NCI-H526 (cell line): ENCODE measurements at places on chromosomes 1 and 21.

DNA sequence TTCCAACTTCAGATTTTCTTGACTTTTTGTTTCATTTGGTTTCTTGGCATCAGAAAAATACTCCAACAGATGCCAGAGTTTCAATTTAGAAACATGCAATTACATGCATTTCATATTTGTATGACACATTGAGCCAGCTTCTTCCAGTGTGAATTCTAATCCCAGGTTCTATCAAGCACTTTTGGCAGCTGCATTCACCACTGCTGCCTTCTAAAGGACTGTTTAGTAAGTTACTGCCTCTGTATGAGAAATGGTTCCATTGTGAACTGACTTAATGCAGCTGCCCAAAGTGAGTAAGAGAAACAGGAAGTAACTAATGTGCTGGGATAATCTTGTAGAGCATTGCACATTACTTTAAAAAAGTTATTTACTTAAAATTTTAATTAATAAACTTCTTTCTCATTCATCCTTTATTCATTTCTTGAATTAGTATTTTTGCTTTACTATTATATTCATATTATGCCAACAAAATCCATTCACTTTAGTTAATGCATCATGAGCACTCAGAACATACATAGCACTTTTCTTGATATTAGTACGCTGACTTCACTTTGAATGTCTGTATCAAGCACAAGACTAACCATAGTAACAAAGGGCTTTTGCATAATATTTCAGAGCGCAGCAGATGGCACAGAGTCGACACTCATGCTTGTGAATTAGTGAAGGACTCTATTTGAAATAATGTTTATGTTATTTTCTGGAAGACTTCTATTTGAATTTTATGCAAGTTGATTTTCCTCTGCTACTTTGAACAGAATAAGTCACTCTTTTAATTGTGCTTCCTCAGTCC, 9.8 kb downstream of the RGS18 start:
- no peak for DNase-seq

GRCh38 chr1:97913506-97914139, 7.2 kb downstream of the DPYD start:
- no peak for DNase-seq

- no peak for DNase-seq
These were observed 84.0 kb downstream of the RERE start for GRCh38 chr1:8733484-8733883.

- DNase-seq, result no peak
These were observed 145.9 kb downstream of the RYR2 start for GRCh38 chr1:237187842-237188241.

- no peak for DNase-seq
These were observed 3.3 kb downstream of the RGS16 start for GRCh38 chr1:182600745-182601415.

- no peak for DNase-seq
These were observed 63.5 kb downstream of the MAP3K7CL start for GRCh38 chr21:29193901-29194300.

- DNase-seq, result no peak
These were observed 6.0 kb downstream of the HUNK start for GRCh38 chr21:31878831-31879230.

DNA sequence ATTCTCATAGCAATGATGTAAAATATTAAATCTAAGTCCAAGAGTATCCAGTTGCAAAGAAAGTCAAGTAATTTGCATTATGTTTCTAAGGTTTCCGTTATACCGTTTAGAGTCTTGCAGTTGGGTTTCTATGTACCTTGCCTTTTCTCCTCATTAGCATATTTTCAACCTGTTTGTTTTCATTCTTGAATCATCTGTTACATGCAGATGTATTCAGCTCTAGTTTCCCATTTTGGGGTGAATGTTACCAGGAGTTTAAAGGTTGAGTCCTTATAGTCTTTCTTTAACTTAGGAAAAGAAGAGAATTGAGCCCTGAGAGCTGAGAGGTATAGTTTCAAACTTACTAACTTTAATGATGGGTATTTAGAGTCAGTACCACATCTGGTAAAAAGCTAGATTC, 139.9 kb downstream of the NFIA start:
- peak; percentile 17 for DNase-seq

DNA sequence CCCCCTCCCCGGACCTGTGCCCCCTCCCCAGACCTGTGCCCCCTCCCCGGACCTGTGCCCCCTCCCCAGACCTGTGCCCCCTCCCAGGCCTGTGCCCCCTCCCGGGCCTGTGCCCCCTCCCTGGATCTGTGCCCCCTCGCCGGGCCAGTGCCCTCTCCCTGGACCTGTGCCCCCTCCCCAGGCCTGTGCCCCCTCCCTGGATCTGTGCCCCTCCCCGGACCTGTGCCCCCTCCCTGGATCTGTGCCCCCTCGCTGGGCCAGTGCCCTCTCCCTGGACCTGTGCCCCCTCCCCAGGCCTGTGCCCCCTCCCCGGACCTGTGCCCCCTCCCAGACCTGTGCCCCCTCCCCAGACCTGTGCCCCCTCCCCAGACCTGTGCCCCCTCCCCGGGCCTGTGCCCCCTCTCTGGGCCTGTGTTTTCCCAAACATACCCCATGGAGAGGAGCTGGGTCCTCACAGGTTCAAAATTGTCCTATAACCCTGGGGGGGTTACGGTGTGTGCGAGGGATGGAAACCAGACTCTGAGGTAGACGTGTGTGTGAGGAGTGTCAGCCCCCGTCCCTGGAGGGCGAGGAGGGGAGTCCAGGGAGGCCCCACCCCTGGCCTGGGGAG, 47.6 kb upstream of the POFUT2 start:
- no peak for DNase-seq

GRCh38 chr1:93542398-93542797, 94.5 kb downstream of the FNBP1L start:
- DNase-seq, result no peak

- DNase-seq, result no peak
These were observed 123.1 kb upstream of the KCNJ6 start for GRCh38 chr21:38039369-38039768.

DNA sequence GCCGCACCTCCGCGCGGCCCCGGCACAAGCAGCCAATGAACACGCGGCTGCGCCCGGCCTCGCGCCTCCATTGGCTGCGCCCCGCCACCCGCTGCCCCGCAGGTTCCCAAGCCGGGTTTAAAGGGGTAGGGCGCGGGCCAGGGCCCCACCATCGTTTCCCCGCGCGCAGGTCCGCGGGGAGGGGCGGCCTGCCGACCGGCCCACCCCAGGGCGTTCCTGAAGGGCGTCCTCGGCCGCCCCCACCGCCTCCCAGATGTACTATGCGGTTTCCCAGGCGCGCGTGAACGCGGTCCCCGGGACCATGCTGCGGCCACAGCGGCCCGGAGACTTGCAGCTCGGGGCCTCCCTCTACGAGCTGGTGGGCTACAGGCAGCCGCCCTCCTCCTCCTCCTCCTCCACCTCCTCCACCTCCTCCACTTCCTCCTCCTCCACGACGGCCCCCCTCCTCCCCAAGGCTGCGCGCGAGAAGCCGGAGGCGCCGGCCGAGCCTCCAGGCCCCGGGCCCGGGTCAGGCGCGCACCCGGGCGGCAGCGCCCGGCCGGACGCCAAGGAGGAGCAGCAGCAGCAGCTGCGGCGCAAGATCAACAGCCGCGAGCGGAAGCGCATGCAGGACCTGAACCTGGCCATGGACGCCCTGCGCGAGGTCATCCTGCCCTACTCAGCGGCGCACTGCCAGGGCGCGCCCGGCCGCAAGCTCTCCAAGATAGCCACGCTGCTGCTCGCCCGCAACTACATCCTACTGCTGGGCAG, at the start of gene OLIG1:
Gene OLIG1, plus strand, starts transcription at position 148 of the 750 bp plus-strand sequence. Its CDS starts 106 bp downstream, at position 254.
- peak; percentile 67 for DNase-seq

DNA sequence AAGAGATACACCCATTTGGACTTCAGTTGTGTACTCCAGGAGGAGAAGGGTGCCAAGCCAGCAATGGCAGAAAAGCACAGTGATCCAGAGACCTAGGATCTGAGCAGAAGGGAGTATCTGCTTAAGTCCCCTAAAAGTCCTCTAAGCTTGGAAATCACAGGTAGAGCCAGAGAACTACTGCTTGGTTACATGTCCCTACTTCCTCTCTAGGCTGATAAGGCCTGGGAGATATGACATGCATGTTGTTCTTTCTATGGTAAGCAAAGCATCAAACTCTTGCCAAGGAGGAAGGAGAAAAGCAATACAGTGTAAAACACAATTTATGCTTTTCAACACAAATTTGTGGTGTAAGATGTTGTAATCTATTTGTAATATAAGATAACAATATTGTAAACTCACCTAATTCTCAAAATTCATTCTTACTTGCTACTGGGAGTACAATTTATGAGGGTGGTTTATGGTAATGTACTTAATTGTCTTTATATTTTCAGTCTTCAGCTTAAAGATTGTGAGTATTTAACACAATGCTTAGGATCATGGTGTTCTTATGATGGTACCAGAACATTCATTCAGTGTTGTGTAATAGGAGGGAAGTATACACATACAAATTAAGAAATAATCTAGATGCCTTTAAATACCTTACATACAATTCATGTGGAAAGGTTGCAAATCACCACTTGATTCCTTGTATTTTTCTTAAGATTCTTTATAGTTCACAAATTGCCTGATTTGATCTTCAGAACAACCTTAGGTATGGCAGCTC, 49.1 kb upstream of the GNG12 start:
- DNase-seq, result no peak

DNA sequence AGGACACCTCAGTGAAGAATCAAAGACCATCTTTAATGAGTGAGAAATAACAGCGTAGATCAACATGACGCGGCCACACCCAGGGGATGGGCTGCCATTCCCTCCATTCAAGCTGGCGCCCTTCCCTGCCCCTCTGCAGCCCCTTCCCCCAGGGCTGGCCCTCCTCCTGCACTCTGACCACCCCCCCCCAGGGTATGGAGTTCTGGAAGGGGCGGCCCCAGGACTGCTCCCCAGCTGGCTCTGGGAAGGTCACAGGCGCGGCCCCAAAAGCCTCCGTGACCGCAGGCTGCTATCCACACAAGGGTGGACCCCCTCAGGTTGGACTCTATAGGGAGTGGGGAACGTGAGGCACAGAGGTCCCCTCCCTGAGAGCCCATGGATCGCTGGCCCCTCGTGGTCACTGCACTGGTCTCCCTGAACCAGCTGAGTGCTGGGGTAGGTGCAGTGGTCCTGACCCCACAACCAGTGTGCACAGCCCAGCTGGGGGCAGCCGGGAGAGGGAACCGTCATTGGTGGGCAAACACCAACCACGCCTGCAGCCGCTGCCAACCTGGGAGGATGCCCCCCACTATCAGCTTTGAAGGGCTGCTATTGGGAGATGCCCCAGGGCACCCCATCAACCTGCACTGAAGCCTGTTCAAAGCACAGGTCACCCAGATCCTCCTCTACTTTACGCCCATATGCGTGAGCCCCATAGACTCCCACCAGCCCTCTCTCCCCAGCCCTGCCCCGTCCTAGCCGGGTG, 16.1 kb upstream of the GPR153 start:
- DNase-seq, result no peak

GRCh38 chr1:185843986-185844385, 109.8 kb downstream of the HMCN1 start:
- peak; percentile 78 for DNase-seq

GRCh38 chr1:169530448-169530847, 44.7 kb upstream of the SLC19A2 start:
- no peak for DNase-seq

DNA sequence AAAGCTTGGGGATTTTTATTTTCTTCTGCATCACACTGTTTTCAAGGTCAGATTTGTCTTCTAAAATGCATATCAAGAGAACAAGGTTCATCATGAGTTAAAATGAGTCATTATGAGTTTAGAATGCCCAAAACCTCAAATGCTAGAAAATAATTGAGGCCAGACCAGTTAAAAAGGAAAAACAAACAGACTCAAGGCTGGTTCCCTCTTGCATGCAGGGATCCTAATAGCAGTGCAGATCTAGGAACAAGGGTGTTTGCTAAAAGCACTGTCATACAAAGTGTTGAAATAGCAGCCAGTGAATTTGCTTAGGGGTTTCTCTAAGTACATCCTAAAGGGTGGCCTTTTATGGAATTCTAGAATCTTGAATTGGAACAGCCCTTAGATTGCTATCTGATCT, 15.3 kb downstream of the BEND5 start:
- no peak for DNase-seq

DNA sequence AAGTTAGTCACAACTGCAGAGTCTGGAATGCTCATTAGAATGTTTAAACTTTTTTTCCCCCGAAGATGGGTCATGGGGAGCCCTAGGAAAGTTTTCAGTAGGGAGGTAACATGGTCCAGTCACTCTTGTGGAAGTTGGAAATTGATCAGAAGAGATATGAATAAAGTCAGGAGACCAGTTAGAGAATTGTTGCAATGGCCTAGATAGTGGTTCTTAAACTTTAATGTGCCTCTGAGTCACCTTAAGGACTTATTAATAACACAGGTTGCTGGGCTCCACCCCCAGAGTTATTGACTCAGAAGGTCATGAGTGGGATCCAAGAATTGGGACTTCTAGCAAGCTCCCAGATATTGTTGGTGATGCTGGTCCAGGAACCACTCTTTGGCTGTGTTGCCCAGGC, 3.2 kb upstream of the TFAP2E start:
- DNase-seq, result no peak

- no peak for DNase-seq
These were observed 15.7 kb downstream of the SOX13 start for GRCh38 chr1:204088596-204088995.

DNA sequence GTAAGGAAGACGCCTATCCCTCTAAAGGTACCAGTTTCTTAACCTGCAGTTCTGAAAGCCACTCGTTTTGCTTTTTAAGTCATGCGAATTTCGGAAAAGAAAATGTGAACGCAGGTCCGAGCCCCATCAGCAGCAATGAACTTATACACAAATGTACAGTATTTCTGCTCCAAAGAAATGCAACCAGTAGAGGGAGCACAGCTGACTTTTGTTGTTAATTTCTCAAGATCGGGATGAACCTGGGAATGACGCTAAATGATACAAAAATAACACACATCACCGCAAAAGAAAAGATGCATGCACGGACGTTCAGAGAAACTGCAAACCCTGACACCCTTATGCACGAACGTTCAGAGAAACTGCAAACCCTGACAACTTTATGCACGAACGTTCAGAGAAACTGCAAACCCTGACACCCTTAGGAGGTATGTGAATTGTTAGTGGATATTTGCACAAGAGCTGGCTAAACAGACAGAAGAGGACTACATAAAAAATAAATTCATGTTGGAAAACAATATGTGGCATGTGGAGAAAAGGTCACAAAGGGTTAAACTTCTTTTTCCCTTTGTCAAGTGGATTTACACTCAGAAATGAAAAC, 3.5 kb upstream of the TIAM1 start:
- DNase-seq, result peak; percentile 12

- DNase-seq, result no peak
These were observed 73.6 kb downstream of the ZNF281 start for GRCh38 chr1:200336101-200336845.

GRCh38 chr1:227604446-227604845, 41.1 kb downstream of the ZNF678 start:
- no peak for DNase-seq

- DNase-seq, result no peak
These were observed 43.2 kb upstream of the ST6GALNAC5 start for GRCh38 chr1:76824106-76824505.
